ENCODE measurements at places on chromosomes 1 and 21.
A peak's percentile ranks its signal among the peaks of the same experiment; 100 is the strongest.

DNA sequence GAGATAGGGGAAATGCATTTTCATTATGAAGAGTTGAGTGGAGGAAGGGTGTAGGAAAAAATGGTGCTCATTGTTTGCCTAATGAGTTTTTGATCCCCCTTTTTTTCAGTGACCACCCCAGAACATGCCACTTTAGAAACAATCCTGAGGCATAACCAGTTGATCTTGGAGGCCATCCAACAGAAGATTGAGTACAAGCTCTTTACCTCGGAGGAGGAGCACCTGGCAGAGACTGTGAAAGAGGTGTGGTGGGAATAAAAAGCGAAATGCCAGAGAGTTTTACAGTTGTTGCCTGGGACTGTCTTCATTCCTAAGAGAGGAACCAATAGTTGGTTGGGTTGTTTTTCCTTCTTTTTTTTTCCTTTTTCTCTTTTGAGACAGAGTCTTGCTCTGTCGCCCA, 54.3 kb upstream of the EPHA8 start:
- DNase-seq, result no peak

- no peak for DNase-seq
These were observed 252 bp downstream of the SDC3 start for GRCh38 chr1:30908316-30908695.

GRCh38 chr21:31476263-31477022, 132.4 kb upstream of the TIAM1 start:
- DNase-seq, result no peak

- DNase-seq, result no peak
These were observed 4.9 kb upstream of the NPL start for GRCh38 chr1:182784556-182785171.

DNA sequence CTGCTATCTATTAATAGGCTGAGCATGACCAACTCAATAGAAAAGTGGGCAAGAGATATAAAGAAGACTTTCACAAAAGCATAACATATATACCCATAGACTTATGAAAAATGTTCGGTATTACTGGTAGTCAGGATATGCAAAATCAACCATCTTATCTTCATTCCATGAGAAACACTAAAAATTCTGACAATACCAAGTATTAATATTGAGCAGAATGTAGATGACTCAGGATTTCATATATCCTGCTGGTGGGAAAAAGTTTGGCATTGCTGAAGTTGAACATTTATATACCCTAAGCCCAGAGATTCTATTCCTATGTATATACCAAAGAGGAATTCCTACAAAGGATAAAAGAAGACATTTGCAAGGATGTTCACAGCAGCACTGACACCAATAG, 138.3 kb downstream of the CLEC20A start:
- DNase-seq, result no peak

GRCh38 chr1:25031966-25032667, 102.0 kb upstream of the RUNX3 start:
- DNase-seq, result peak; percentile 71

DNA sequence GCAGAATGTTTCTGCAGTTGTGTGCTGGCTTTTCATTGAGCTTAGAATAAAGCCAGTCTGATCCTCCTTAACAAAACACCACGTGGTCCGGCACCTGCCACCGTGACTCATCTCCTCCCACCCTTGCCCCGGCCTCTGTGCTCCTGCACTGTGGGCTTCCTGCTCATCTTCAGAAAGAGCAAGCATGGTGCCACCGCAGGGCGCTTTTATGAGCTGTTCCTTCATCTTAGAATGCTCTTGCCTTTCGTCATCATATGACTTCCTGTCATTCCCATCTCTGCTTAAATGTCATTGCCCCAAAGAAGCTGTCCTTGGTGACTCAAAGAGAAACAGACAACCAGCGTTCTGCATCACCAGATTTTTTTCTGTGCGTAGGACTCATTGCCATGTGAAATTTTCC, 117.8 kb downstream of the HHAT start:
- peak; percentile 85 for DNase-seq

GRCh38 chr1:150535511-150536287, 13.5 kb upstream of the ADAMTSL4 start:
- no peak for DNase-seq

- no peak for DNase-seq
These were observed 415.6 kb downstream of the SMYD3 start for GRCh38 chr1:246091477-246091876.

DNA sequence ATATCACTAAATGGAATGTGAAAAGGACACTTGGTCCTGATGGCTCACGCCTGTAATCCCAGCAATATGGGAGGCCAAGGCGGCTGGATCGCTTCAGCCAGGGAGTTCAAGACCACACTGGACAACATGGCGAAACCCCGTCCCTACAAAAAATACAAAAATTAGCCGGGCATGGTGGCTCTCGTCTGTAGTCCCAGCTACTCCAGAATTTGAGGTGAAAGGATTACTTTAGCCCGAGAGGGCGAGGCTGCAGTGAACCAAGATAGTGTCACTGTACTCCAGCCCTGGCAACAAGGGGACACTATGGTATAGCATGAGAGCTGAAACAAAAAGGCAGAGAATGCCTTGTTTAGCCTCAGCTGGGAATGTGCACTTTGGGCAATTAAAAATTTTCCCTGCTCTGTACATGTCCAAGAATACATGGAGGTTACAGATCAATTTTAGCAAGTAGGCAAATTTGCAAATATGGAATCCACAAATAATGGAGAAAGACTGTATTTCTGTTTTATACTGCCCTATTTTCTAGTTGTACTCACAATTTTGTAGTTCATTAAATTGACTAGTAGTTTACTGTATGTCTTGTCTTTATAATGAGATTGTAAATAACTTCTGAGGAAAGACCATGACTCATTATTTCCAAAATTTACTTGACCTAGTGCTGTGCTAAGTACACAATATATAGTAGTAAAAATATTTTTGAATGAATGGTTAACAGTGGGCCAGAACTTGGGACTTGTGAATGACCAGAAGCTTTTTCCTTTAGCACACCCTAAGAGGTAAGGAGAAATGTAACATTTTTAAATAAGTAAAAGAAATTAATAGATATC, 2.0 kb upstream of the ANGEL2 start:
- DNase-seq, result no peak

GRCh38 chr1:84839544-84839943, 53.5 kb downstream of the LPAR3 start:
- DNase-seq, result no peak

DNA sequence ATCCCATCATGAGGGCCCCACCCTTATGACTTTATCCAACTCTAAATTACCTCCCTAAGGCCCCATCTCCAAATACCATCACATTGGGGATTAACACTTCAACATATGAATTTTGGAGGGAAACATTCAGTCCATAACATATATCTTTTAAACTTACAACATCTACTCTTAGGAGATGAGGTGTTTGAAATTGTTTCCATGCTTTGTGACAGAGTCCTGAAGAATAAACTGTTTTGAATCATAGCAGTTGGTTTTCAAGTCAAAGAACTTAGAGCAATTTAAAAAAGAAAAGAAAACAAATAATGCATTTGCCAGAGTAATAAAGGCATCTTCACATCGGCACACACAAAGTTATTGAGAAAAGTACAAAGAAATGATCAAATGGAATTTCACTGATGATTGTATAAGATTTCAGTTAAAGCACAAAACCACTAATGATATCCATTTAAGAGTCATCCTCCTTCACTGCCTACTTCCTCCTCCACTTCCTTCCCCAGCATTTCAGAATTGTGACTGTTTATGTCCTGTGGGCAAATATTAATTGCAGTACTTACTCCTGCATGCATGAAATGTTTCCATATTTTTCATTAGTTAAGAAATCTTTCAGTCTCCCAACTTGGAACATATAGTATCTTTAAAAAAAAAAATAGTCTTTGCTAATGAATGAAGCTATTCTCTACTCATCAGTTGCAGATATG, 202.0 kb downstream of the LRRC40 start:
- no peak for DNase-seq

DNA sequence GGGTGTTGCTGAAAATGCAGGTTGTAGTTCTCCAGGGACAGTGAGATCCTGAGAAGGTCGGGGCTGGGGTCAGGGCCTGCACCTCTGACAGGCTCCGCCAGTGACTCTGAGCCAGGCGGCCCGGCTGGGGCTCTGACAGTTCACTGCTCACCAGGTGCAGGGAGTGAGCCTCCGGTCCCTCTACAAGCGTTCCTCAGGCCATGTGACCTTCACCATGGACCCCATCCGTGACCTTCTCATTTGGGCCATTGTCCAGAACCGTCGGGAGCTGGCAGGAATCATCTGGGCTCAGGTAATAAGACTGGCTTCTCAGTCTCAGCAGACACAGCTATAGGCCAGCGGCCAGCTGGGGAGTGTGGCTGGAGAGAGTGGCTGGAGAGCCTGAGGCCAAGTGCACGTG, 41.8 kb downstream of the TRPM2 start:
- peak; percentile 25 for DNase-seq

- DNase-seq, result no peak
These were observed 49.0 kb downstream of the NRIP1 start for GRCh38 chr21:15015622-15016471.

- no peak for DNase-seq
These were observed 1.1 kb downstream of the TOR1AIP1 start for GRCh38 chr1:179883040-179883744.

DNA sequence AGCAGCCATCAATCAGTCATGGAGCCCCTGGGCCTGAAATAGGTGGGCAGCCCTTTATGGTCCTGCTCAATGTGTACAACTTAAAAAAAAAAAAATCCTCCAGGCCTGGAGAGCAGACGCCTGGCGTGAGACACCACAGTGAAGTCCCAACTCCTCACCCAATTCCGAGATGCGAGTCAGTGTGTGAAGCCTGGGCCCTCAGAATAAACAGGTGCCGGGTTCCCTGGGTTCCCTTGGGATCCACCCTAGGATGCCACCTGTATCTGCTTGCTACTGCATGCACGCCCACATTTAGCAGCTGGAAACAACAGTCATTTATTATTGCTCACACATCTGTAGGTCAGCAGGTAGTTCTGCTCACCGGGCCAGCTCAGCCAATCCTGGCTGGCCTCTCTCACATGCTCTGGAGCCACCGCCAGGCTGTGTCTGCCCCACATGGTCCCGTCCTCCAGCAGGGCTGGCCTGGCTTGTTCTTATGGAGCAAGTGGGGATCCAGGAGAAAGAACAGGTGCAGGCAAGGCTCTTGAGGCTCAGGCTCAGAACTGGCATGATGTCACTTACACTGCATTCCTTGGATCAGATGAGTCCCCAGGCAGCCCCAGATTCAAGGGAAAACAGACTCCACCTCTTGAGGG, 172.7 kb downstream of the NPHP4 start:
- DNase-seq, result no peak

DNA sequence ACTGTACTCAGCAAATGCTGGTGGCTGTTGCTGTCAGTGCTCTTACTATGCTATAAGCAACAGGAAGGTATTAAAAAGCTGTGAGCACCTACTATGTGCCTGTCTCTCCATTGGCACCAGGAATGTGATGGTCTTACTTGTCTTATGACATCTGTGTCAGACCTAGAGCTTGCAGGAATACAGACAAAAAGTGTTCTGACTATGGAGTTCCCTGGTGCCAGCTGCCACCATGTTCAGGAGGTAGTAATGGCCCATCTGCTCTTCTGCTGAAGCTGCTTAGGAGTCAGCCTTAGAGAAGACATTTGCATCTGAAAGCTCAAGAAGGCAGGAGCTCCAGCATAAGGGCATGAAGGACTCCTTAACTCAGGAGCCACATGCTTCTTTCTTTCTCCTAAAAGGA, 52.3 kb downstream of the MAB21L3 start:
- DNase-seq, result no peak

DNA sequence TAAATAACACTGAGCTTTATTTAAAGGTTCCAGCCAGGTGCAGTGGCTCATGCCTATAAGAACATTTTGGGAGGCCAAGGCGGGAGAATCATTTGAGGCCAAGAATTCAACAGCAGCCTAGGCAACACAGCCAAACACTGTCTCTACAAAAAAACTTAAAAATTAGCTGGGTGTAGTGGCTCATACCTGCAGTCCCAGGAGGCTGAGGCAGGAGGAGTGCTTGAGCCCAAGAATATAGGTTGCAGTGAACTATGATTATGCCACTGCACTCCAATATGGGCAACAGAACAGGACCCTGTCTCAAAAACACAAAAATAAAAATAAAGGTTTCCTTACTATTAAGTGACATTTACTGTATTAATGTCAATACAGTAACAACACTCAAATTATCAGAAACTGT, 2.1 kb downstream of the TAF12 start:
- no peak for DNase-seq

DNA sequence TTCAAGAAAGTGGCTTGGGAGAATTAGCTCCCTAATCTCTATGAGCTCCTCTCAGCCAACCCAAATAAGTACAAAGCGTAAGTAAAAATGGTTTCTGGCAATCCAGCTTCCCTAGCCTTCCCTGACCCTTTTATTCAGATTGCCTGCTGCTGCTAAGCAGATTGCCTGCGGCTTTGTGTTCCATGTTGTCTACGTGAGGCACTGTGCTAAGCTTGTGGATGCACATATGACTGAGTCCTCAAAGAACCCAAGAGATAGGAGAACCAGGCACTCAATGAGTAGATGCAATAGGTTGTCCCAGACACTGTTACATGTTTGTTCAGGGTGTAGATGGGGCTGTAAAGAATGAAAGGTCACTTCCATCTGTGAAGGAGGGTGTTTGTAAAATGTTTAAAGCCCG, 6.3 kb upstream of the OSBPL9 start:
- DNase-seq, result no peak

DNA sequence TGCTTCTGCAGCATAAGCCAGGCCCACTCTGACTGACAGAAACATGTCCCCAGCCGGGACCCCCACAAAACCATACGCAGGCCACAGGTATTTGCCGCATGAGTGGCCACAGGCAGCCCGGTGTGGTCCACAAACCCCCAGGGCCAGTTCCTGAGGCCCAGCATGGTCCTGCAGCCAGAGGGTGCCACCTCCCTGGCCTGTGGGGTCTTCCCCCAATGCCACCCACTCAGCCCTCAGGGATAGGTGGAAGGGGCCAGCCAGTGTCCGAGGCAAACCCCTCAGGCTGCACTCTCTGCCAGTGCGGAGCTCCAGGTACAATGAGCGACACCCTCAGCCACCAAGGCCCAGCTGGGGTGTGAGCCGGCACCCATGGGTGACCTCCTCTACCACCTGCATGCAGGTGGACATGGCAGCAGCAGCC, 43.5 kb downstream of the UBE2G2 start:
- DNase-seq, result no peak

GRCh38 chr1:222090103-222090502, 348.2 kb upstream of the DUSP10 start:
- DNase-seq, result no peak

DNA sequence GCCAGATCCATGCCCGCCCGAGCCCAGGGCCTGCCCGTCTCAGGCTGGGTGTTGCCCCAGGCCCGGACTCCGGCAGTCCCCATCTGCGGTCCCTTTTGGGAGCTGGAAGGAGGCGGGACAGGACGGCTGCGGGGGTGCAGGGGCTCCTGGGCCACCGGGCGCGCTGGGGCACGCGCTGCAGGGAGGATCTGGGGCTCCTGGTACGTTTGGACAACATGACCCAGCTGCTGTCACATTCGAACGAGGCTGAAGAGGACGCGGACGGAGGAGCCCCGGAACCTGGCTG, 6.6 kb upstream of the CALML6 start:
- DNase-seq, result no peak

DNA sequence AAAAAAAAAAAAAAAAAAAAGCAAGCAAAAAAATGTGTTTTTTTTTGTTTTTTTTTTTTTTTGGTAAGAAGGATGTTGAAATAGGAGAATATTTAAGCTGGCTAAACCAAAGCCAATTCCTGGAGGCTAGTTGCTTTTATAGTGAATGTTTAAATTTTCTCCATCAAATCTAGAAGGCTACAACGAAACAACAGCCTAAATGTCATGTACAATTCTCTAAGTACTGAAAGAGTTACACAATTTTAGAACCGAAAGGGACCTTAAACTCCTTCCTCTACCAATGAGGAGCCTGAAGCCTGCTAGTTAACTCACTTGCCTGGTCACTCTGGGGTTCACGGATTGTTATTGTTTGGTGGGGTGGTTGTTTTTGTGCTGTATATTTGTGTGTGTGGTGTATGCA, 3.5 kb downstream of the WLS start:
- DNase-seq, result no peak
